ENCODE measurements at places on chromosomes 13 and 19. TPM values are rescaled to one million over a fixed set of nuclear protein-coding genes. Genes with fewer than 3 reads are reported as not detected.

DNA sequence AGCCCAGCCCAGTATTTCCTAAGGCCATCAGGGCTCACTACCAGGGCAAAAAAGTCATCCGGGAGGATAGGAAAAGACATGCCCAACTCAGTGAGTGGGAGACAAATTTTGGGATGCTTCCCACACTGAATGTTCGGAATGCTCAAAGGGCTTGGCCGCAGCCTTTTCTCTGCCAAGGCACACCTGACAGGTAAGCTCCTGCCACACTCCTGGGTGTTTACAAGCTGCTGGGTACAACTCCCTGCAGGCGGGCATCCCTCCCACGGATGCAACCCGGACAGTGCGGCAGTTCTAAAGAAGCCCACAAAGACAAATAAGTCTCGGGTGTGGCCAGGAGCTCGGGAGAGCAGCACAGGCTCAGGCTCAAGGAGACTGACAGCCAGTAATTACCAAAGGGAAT, 28.1 kb downstream of the SLC7A1 start:
- DNase-seq, result no peak

- DNase-seq, result no peak
Observed at GRCh38 chr19:45045671-45046353, 7.0 kb downstream of the CLASRP start.

DNA sequence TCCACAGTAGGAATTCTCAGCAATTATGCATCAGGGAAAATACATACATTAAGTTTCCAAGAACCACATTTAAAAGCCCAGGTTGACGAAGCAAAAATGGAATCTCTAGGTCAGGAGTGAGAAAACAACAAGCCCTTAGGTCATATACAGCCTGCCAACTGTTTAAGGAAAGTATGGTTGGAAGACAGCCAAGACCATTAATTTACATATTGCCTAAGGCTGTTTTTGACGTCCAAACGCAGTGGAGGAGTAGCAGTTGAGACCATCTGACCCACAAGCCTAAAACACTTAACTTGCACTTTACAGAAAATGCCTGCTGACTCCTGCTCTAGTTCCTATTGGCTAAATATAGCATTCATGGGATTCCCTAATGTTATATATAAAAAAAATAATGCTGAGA, 299.0 kb downstream of the ITGBL1 start:
- DNase-seq, result no peak

- peak; percentile 17 for DNase-seq
Observed at GRCh38 chr13:72839831-72840426, 58.0 kb downstream of the PIBF1 start.

Gene ZNF324
- total RNA-seq, result 5.3 TPM

Gene ZNF829
- 2.3 TPM for total RNA-seq
